C1 segment of cervical spinal cord (tissue), 14 donors: ENCODE measurements at places on chromosomes 3 and 15.

DNA sequence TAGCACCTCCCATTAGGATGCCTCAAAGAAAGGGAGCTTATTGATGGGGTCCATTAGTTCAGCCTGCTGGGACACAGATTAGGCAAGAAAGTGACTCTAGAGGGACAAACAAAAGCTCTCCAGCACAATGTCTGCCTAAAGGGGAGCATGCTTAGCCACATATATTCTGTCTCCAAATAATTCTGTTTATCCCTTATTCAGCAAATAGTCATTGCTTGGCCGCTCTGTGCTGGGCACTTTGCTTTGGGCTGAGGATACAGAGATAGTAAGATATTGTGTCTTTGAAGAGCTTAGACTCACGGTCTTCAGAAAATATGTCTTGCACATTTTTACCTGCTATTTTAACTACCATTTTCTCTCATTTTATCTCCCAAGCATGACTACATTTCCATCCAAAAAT is 159.8 kb downstream of the SYNPR start:
- no peak for DNase-seq

GRCh38 chr3:32862936-32863487 is 45.2 kb downstream of the TRIM71 start:
- DNase-seq: no peak

DNA sequence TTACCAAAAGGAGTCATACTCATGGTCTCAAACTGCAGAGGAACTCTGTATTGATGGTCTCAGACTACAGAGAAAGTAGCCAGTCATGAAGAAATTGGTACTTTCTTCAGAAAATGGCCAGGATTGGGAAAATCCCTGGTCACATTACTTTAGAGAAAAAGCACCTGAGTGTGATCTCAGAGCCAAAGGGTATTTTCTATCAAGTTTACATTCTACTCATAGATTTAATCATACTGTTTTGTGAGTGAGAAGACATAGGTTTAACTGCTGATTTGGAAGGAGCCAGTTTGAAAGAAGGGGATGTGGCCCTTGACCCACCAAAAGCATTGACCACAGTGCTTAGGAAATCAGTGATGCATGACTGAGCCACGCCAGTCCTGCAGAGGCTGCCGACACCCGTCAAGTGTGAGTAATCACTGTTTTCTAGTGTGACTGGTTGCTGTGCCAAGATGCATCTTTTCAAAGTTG is 203.6 kb downstream of the AKAP13 start:
- DNase-seq: no peak

- DNase-seq: no peak
Observed at GRCh38 chr3:178508443-178508825, 27.8 kb upstream of the KCNMB2 start.

- no peak for DNase-seq
Observed at GRCh38 chr15:86571873-86572272, 492.2 kb downstream of the AGBL1 start.

GRCh38 chr3:31754575-31755278 is 222.0 kb downstream of the STT3B start:
- DNase-seq: no peak

DNA sequence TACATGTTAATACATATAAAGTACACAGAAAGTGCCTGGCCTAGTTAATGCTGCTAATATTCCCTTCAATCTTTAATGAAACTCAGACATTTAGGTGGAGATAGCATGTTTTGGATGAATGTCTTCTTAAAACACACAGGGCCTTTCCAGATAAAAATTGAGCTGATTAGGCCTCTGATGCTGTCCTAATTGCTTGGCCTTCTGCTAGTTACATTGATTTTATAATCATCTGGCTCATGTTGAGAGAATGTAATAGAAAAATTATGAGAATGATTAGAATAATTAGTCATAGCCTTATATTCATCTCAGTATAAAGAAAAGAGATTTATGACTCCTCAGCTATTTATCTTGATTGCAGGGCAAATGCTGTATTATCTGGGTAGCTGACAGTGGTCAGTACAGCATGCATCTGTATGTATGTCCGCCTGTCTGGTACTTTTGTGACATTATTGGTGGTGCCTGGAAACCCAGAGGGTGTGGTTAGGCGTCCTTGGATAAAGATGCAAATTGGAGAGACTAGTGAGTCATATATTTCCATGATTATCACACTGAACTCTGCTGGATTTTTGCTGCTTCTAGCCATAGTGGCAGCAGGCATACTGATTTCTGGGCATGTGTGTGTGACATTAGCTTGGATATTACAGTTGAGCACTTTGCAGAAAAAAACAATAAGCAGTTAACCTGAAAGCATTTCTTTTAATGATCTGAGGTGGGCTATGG is 120.8 kb downstream of the FEZF2 start:
- DNase-seq: no peak

GRCh38 chr3:39548282-39548681 is 80.8 kb downstream of the MOBP start:
- no peak for DNase-seq

DNA sequence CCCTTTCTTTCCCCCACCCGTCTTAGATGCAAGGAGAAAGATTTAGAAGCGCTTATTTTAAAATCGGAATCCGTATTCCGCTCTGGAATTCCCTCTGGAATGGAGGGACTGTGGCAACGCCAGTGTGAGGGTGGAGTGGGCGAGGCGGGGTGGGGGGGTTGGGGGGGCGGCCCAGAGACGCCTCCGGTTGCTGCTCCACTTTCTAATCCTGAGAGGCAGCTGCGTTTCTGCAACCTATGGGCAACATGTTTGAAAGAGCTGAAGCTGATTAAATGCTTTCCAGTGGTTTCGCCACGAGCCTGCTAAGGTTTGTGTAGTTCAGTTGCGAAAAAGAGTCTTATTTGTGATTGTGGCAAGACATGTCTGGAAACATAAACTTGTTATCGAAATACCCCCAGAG is at the start of gene CCK:
Gene CCK, minus strand, starts transcription at position 101 of the 400 bp plus-strand sequence. CDS start 2,555 bp downstream, outside the sequence.
- no peak for DNase-seq

DNA sequence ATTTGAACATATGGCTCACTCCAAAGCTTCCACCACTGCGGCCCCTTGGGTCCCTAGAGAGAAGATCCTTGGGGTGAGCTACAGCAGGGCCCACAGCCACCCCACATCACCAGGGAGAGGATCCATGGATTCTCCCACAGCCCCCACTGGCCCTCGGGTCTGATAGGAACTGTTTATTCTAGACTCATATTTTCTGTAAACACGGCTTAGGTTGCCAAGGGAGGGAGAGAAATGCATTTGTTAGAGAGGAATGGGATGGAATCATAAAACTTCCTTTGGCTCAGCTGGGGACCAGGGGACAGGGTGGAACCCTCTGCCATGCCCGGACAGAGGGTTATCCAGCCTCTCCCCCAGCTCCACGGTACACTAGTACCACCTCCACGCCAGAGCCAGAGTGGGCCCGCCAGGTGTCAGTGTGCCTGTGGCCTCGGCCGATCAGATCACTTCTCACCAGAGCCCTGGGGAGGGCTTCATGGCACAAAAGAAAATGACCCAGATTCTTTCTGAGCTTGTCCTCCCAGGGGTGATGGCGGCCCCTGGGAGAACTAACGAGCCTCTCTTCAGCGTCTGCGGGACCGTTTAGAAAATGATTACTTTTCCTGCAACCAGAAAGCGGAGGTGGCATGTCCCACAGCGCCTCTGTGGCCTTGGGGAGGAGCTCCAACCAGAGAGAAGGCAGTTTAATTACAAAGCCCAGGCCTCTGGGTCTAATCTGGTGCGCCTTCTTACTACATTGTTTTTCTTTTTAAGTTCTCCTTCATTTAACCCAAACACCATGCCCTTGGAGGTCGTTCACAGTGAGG is 33.7 kb downstream of the ADCY5 start:
- DNase-seq: no peak

DNA sequence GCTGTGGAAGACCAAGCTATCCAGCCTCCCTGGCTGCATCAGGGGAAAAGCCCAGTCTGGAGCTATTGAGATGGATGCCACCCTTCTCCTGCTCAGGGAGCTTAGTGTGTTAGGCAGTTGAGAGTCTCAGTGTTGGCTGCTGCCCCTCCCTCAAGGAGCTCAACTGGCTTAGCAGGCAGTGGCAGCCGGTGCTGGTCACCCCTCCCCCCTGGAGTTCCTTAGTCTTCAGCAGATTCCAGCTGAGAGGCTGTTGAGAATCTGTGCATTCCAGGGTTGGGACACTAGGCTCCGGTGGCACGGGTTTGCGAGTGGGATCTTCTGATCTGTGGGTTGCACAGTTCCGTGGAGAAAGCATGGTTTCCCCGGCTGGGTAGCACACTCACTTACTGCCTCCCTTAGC is 883.8 kb downstream of the NSUN3 start:
- DNase-seq: no peak

GRCh38 chr15:71374607-71375352 is 259.5 kb downstream of the THSD4 start:
- DNase-seq: no peak

- no peak for DNase-seq
Observed at GRCh38 chr15:25693321-25694238, 169.5 kb downstream of the ATP10A start.
